ENCODE measurements at places on chromosomes 2 and 18.

DNA sequence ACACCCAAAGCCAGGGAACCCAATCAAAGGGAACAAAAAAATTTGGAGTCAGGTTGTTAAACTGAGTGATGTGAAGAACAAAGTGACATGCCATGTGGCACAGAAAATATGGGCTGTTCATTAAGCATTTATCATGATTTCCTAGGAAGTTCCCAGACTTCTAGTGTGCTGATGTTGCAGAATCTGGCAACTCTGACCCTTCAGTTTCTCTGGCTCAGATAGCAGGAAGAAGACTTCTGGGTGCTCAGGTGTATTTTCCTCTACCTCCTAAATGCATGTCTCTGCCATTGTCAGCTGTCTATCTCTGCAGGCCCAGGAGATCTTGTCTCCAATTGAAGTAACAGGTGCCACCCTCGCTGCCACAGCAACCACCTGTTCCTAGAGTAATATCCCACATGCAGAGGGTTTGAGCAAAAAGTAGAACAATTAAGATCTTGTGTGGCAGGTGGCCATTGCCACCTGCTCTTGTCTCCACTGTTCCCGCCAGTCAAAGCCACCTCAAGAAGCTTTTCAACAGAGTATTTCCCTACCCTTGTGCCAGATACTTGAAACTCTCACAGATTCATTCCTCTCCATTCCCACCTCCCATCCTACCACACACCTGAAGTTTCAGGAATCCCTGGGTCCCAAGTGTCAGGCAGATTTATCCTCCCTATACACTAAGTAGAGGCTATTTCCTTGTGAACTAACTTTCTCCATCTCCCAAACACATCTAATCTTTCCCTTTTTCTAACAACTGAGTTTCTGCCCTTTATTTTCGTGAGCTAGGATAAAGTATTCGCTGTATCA is 533.7 kb upstream of the CHAC2 start:
- no peak for DNase-seq

DNA sequence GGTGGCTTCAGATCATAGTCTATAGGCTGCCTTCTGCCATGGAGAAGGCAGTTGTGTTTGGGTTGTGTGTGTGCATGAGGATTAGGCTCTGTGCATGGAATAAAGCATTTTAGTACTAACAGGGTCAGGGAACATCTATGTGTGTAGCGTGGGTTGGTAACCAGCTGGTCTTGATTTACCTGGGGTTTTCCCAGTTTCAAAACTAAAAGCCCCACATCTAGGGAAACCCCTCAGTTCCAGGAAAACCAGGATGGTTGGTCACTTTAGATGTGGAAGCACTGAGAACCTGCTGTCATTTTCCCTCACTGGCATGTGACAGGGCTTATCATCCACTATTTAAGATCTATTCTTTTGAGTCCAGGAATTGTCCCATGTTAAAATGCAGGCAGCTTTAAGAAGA is 116.3 kb downstream of the POLE4 start:
- no peak for DNase-seq

GRCh38 chr18:54973046-54973445 is 13.8 kb upstream of the CCDC68 start:
- no peak for DNase-seq

DNA sequence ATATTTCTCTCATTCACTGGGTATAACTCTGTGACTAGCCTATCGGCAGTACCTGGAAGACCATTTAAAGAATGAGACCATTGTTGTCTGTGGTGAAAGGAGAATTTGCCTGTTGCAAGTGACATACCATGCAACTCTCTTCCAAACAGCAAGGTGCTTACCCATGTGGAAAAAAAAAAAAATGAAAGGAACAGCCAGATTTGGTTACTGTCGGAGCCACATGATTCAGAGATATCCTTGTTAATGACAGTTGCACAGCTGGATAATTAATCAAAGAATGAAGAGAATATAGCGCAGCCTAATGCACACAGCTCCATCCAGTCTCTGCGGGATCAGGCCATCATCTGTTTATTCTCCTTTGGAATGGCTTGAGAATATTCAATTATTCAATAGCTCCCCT is 141.8 kb downstream of the HRH4 start:
- no peak for DNase-seq

DNA sequence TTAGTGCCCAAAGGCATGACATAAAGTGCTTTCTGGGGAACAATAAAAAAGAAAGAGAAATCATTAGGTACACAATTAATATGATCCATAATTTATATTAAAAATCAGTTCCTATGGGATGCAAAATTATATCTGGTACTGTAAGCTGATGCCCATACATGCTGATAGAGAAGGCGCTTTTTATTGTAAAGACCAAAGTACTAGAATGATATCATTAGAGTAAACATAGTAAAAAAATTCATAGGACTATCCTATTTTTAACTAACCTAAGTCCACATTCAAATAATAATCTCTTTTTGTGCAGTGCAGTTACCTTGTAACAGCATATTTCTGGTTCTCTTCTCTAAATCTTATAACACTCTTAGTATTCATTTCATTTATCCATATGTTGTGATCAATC is 252.2 kb downstream of the ASXL3 start:
- DNase-seq, result no peak

DNA sequence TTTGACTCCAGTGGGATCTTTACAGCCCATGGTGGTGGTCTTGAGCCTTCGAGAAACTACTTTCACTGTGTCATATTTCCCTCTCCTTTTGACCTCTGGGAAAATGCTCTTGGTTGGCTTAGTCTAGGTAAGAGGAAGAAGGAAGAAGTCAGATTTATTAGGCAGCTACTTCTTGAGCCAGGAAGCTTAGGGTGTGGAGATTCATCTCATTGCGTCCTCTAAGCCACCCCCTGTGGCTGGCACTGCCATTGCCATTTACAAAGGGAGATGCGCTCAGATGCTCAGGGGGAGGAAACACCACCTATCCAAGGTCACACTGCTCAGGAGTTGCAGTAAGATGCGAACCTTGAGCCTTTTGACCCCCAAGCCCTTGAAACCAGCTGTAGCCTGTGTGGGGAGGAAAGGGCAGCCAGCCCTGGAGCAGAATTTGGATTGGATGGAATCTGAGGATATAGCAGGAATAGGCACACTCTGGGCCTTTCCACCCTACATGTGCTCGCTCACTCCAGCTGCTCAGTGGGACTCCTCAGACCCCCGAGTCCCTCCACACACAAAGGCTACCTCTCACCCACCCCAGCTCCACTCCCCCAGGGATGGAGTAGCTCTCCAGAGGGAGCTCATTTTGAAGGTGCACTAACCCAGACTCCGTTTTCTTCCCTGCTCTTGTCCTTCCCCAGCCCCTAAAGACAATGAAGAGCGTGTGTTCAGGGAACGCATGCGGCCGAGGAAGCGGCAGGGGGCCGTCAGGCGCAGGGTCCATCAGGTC is 321.3 kb upstream of the EPAS1 start:
- no peak for DNase-seq

DNA sequence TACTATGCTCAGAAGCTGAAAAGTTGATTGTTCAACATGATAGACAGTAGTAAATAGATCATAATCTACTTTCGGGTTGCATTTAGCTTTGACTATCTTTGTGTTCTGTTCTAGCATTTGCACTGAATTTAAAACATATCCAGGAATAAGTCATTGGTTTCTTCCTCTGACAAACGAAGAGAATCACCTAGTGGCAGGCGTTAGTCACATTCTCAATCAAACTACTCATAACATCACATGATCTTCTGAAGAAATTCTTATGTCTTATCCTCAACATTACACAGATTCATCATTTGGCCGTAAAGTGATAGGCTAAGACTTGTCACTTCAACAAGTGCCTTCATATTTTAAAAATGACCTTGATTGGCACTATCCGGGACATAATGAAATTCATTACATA is 63.6 kb upstream of the TTC21B start:
- DNase-seq, result no peak

DNA sequence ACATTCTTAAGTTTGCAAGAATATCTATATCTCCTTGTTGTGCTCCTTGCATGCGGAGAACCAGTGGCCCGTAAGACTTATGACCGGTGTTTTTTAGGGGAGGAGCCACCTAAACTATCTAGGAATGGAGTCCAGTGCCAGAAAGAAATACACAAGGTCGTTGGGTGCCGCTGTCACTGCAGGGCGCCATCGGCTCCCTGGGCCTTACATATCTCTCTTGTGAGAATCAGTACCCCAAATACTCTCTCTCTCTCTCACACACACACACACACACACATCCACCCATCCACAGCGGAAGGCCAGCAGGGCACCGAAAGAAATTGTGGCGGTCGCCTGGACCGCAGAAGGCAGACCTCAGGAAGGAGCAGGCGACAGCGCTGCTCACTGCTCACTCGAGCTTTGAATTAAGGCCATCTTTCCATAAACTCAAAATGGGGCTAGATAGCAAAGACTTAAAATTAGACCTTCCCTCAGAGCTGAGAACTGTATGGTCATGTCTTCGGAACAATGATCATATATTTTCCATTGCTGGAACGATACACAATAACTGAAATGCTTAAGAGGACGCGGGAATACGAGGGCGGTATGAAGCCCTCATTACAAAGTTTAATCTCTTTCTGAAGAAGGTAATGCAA is 10.4 kb downstream of the NR4A2 start:
- DNase-seq, result no peak

- DNase-seq, result no peak
Measured at GRCh38 chr18:3153107-3153704, 66.6 kb downstream of the MYOM1 start.

- no peak for DNase-seq
Measured at GRCh38 chr2:230660294-230661060, 52.2 kb upstream of the CAB39 start.

DNA sequence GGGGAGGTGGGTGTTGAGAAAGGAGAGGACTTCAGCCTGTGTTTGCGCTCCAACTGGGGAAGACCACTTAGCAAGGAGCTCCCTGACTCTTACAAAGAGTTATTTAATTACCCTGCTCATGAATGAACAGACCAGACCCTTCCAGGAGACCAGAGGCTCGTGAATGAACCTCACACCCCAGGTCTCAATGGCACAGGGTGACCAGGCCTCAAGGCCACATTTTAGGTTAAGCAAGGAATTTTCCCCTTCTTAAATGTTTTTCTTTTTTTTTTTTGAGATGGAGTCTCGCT is 25.3 kb downstream of the SMAD7 start:
- DNase-seq, result no peak

GRCh38 chr2:145287736-145288135 is 767.8 kb upstream of the ZEB2 start:
- no peak for DNase-seq

DNA sequence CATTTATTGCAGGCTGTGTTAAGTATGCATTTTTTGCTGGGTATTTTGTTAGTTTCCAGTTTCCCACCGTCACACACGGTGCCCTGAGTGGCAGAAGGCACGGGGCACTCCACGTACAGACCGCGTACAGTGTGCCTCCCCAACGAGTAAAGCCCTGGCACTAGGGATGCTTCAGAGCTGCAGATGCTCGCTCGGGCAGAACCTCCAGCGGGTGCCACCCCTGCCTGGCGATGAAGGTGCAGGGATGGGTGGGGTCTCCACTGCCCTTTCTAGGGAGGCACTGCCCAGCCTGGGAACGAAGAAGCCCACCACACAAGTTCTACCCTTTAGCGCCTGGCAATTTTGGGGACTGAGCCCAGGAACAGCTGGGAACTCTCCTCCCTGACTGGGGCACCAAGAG is 4.1 kb downstream of the GREB1 start:
- no peak for DNase-seq

- DNase-seq, result no peak
Measured at GRCh38 chr2:238868616-238869292, 20.9 kb downstream of the TWIST2 start.
